ENCODE measurements at places on chromosomes 4 and X.

GRCh38 chr4:158129694-158130093, 43.1 kb downstream of the GASK1B start:
- DNase-seq, result no peak

DNA sequence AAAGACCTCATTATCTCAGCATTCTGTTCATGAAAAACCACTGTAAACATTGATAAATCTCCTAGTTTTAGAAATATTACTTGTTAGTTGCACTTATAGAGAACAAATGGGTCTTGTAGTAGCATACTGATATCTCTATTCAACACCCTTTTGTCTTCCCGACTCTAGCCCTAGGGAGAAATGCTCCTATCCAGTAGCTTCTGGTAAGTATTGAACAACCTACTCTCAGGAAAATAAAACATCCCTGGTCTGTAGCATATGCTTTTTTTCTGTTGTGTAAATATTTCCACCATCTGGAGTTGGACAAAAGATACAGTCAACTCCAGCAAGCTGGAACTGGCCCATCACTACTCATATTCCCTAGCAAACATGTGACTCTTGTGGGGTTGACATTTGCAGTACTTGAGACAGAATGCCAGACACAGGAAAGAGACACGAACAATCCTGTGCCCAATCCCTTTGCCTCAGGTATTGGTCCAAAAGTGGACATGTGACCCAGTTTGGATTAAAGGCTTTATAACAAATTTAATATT, 188.2 kb downstream of the GC start:
- DNase-seq, result no peak

- no peak for DNase-seq
Observed at GRCh38 chr4:73487233-73487632, 5.7 kb downstream of the AFM start.

- DNase-seq, result peak; percentile 51
Observed at GRCh38 chr4:56979421-56980072, 851 bp downstream of the POLR2B start.

DNA sequence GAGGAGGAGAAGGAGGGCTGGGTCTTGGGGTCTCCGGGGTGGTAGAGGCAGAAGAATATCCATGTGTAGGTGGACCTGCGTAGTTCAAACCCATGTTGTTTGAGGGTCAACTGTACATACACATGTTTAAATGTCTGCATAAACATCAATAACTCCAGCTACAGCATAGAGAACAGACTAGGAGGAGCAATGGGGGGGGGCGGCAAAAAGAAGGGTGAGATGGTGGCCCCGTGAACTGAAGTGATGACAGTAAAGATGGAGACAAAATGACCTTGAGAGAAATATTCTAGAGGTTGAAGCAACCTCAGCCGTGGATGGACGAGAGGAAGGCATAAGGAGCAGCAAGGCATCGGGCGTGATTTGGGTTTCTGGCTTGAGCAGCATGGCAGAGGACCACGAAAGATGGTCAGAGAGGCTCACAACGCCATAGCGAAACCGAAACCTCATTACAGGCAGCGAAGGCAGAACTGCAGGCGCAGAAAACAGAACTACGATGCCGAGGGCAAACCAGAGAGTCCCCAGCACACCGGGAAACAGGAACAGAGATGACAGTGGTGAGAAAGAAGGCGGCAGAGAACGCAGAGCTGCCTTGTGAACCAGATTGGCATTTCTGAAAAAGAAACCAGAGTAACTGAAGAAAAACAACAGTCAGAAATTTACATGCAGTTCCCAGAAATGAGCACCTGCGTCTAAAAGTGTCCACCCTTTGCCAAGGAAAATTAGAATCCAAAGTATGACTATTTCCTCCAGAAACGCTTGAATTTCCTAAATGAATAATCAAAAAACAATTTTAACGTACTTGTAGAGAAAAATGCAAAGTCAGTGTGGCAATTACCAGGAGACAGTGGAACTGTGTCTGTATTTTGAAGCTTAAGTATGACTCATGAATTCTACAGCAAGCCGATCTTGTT, 50.3 kb upstream of the ENPP6 start:
- peak; percentile 83 for DNase-seq

DNA sequence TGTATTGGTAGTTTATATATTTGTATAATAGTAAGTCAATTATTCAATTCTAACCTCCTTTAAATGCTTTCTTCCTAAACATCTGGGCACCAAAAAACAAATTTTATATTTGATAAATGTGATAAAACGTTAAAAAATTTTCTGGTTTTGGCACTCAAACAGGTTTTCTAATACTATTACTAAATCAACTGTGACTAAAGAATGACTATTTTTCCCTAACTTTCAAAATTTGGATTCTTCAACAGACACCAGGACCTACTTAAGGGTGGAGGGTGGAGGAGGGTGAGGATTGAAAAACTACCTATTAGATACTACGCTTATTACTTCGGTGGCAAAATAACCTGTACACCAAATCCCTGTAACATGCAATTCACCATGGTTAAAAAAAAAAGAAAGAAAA, 555.5 kb downstream of the IL15 start:
- no peak for DNase-seq

GRCh38 chr4:76305971-76306881, at the start of gene STBD1:
Gene STBD1, plus strand, starts transcription at chr4:76306733. Its CDS starts 37 bp downstream, at chr4:76306770.
- DNase-seq, result peak; percentile 31

GRCh38 chr4:148079961-148080360, 348.1 kb downstream of the ARHGAP10 start:
- DNase-seq, result no peak

GRCh38 chr4:113222471-113222870, 173.0 kb downstream of the ANK2 start:
- DNase-seq, result no peak

- peak; percentile 27 for DNase-seq
Observed at GRCh38 chr4:76090241-76090691, 15.8 kb downstream of the ART3 start.

DNA sequence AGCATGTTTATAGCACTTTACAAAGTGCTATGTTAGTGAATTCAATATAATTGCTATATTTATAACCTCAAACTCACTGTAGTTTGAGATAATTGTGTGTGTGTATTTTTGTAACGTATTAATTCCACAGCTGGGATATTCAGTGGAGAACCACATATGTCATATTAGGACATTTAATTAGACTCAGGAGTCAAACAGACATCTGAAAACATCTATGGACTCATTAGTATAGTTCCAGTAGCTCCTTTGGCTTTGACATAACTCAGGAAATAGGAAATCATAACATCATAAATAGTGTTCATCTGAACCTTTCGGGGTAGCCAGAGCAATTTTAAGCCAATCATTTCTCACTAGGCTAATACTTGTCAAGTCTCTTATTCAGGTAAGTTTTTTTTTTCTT, 38.8 kb downstream of the NAA11 start:
- no peak for DNase-seq

DNA sequence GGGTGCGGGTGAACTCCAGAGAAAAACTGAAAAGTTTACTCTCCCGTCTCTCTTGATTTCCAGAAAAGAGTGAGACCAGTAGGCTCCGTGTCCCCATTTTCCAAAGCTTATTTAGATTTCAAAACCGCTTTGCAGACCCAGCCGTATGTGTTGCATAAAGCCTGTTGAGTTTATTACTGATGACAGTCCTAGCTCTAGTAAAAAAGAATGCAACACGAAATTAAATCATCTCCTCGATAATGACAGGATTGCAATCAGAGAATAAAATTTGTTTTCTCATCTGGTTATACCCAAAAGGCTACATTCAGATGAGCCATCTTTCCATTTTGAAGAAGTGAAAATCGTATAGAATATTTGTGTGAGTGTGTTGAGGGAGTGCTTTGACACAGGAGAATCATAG, 16.1 kb upstream of the VCX3A start:
- no peak for DNase-seq

- no peak for DNase-seq
Observed at GRCh38 chr4:76312457-76312856, 5.9 kb downstream of the STBD1 start.

- DNase-seq, result no peak
Observed at GRCh38 chr4:169906104-169906503, 120.1 kb downstream of the MFAP3L start.

- no peak for DNase-seq
Observed at GRCh38 chr4:54067166-54067565, 2.8 kb upstream of the CHIC2 start.

- DNase-seq, result no peak
Observed at GRCh38 chr4:46484881-46485280, 95.0 kb upstream of the GABRA2 start.

DNA sequence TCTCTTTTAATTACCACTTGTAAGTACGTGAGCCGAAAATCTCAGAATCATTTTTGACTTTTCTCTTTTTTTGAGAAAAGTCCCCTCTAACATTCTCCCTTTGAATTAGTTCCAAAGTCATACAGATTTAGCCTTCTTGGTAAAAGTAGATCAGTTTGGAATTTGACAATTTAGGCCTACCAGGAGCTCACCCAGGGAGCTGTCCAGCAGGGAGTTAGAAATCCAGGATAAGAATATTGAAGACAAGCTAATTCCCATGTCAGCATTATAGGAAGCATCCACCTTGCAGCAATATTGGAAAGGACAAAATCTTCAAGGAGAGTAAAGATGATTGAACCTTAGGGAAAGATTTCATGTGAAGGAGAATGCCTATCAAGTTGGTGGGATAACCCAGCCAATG, 352.2 kb upstream of the CPEB2 start:
- no peak for DNase-seq

DNA sequence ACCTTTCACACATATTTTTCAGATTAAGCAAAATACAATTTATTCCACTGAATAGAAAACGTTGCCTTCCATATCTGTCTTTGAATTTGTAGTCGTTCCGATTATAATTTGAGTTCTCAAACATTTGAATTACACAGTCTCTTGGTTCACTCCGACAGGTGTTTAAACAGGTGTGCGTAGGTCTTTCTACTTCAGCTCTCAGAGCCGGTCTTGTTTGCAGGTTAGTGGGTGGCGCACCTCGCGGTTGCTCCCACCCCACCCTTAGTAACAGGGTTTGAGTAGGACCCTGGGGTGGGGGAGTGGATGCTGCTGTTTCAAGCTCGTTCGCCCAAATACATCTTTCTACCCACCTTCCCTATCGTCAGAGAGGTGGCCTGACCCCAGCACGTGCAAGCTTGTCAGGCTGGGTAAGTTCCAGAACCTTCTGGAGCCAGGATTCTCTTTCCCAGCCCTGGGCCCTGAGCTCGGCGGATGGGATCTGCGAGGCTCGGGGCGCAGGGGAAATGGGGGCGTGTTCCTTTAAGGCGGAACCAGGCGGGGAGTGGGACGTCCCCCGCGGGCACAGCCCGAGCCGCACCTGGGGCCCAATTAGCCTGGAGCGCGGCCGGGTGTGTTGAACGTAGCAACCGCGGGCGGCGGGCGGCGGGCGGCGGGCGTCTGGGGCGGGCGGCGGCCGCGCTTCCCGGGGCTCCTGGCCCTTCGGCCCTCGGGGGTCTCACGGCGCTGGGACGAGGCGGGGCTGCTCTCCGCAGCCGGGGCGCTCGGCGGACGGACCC, at the start of gene FAM149A:
Gene FAM149A, plus strand, starts transcription at position 591 of the 776 bp plus-strand sequence.
- DNase-seq, result peak; percentile 31

DNA sequence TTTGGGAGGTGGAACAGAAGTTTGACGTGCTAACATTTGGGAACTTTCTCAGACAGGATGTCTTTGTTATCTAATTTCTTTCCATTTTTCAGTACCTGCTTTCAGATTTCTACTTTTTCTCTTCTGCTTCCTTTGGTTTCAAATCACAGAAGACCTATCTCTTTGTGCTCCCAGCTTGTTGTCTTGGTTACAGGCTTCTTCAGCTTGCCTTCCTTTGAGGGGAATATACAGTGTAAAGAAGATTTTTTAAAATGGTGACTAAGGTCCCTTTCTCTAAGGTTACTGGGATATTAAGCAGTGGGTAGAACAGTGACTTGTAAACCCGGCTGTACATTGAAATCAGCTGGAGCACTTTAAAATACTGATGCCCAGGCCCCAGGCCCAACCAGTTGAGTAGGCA, 48.0 kb downstream of the TMEM164 start:
- no peak for DNase-seq

DNA sequence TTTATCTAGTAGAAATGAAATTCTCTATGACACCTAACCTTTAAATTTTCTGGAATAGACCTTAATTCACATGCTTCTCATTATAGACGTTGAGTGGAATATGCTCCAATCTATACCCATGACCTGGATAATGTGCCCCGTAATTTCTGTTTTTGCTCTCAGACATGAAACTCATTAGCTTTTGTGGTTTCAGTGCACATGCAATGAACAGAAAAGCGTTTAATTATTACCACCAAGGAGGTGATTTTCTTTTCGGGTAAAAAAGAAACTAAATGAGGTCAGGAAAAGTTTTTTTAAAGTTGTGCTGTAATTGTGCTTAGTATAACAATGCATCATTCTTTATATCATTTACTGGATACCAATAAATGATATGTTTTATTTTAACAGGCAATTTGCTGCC, 1703.9 kb upstream of the TENM3 start:
- DNase-seq, result no peak

DNA sequence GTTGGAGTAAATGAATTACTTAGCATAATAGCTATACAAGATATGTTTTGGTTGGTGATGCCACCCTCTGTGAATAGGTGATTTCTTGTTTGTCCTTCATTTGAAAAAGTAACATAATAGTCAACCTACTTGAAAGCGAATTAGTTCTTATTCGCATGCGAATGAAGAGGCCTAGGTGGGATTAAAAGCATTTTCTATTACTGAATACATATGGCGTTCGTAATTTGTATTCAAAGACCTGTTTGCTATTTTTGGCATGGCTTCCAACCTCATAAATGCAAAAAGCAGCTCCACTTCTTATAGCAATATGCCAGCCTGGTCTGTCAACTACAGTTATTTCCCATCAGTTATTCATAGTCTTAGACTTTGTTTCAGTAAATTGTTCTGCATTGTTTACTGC, 261.3 kb downstream of the TENM3 start:
- no peak for DNase-seq

DNA sequence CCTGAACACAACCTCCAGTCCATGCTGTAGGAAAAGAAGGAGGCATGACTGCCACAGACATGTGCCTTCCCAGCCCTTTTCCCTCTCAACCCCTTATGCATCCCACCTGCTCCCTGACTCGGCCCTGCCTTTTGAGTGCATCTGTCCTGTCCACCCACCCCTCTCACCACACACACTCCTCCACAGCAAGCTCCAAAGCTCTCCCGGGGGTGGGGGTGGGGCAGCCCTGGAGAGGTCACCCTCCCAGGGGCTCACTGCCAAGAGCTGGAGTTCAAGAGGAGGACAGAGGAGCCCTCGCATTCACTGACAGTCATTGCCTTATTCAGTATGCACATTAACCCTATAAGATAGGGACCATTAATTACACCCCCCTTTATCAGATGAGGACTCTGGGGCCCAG, 46.6 kb upstream of the MAMLD1 start:
- no peak for DNase-seq

DNA sequence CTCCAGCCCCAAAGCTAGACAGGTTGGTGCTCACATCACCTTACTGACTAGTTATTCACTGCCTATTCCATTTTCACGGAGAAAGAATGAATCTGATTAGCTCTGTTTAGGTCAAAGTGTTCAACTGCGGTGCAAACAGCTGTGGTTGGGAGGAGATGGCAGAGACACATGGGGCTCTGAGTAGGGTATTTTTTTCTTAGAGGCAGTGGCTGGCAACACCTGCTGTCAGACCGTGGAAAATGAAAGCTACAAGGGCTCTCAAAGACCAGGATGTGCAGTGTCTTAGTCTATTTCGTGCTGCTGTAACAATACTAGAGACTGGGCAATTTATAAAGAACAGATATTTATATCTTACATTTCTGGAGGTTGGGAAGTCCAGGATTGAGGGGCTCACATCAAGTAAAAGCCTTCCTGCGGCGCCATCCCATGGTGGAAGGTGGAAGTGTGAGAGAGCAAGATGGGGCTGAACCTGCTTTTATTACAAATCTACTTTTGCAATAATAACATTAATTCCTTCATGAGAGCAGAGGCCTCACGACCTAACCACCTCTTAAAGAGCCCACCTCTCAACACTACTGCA, 10.6 kb downstream of the NYX start:
- DNase-seq, result peak; percentile 22
